ENCODE measurements at places on chromosomes 1 and 21. TPM values are rescaled to one million over a fixed set of nuclear protein-coding genes. Genes with fewer than 3 reads are reported as not detected.

KANK4 gene
- polyA plus RNA-seq, result not detected

CACHD1 gene
- 3.1 TPM for polyA plus RNA-seq

SH3D21 gene
- 0.73 TPM for polyA plus RNA-seq

LAD1 gene
- polyA plus RNA-seq, result not detected

KLF17 gene
- not detected for polyA plus RNA-seq

PGBD5 gene
- polyA plus RNA-seq, result 8.1 TPM

AMY2A gene
- 6.9 TPM for polyA plus RNA-seq

CFAP57 gene
- polyA plus RNA-seq, result 1.0 TPM

CD101 gene
- polyA plus RNA-seq, result 4.0 TPM

BCAN gene
- polyA plus RNA-seq, result 11.1 TPM

SPRR1B gene
- not detected for polyA plus RNA-seq

NOS1AP gene
- polyA plus RNA-seq, result 0.69 TPM

CASQ1 gene
- 18.4 TPM for polyA plus RNA-seq

ITLN2 gene
- polyA plus RNA-seq, result not detected

DCDC2B gene
- not detected for polyA plus RNA-seq

MNDA gene
- polyA plus RNA-seq, result not detected

CCDC28B gene
- 6.1 TPM for polyA plus RNA-seq

RNF186 gene
- polyA plus RNA-seq, result not detected

PODN gene
- not detected for polyA plus RNA-seq

PHACTR4 gene
- 6.3 TPM for polyA plus RNA-seq

PTPN7 gene
- not detected for polyA plus RNA-seq

KCNJ9 gene
- polyA plus RNA-seq, result 12.2 TPM

SLAMF9 gene
- polyA plus RNA-seq, result not detected
